ENCODE measurements at places on chromosomes 12 and 14.

DNA sequence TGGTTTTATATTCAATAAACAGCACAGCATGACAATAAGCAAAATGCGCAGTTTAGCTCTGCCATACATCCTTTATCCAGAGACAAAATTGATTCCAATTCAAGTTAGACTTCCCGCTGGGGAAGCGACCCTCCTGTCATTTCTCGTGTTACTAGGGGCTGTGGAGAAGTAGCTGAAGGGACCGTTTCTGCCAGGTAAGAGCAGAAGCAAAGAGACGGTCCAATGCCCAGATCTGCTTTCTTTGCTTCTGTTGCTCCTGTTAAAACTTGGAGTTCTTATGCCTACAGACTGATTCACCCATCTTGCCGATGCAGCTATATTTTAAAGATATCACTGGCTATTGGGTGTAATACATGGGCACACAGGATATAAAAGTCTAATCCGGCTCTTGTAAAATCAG, 156.8 kb upstream of the AVPR1A start:
- DNase-seq: no peak

DNA sequence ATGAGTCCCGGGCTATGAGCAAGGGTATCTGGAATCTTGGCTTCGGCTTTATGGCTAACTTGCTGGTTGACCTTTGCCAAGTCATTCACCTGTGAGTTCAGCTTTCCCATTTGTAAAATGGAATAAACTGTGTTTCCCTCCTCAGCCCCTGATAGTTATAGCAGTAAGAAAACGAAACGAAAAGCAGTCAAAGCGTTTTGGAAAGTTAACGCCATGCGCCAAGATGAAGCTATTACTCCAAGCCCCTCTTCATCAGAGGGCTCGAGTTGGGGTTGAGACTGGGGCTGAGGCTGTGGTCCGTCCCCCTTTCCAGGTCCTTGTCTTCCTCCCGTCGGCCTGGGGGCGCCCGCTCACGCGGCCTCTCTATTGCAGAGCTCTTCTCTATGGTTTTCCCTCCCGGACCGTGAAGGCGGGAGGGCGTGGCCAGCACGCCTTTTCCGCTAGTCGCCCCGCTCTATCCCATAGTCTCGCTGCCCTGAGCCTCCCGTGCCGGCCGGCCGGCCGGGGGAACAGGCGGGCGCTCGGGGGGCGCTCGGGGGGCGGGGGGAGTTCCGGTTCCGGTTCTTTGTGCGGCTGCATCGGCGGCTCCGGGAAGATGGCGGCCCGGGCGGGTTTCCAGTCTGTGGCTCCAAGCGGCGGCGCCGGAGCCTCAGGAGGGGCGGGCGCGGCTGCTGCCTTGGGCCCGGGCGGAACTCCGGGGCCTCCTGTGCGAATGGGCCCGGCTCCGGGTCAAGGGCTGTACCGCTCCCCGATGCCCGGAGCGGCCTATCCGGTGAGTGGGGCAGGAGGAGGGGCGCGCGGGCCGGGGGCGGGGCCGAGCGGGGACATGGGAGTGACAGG, at the start of gene SMARCD1:
Gene SMARCD1, plus strand, starts transcription at position 568 of the 840 bp plus-strand sequence. Its CDS starts 28 bp downstream, at position 596.
- DNase-seq: peak; percentile 63

- no peak for DNase-seq
Measured at GRCh38 chr12:49030119-49030518, 11.5 kb upstream of the PRKAG1 start.

DNA sequence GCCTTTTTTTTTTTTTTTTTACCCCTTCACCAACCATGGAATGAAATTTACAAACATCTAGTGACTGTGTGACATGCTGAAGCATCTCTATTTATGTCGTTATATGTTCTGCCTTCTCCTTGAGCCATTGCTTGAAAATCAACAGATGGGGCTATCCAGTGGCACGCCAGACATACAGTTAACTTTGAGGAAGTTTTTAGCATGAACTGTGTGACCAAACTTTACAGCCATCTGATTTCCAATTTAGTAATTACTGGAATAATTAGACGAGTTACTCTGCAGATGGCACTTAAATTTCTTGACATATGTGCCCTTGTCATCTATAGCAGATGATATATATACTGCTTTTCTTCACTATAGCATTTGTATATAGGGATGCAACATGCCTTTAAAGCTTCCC, 192.1 kb downstream of the SNAPC1 start:
- no peak for DNase-seq

GRCh38 chr14:76811561-76811960, 1.1 kb downstream of the ANGEL1 start:
- no peak for DNase-seq

DNA sequence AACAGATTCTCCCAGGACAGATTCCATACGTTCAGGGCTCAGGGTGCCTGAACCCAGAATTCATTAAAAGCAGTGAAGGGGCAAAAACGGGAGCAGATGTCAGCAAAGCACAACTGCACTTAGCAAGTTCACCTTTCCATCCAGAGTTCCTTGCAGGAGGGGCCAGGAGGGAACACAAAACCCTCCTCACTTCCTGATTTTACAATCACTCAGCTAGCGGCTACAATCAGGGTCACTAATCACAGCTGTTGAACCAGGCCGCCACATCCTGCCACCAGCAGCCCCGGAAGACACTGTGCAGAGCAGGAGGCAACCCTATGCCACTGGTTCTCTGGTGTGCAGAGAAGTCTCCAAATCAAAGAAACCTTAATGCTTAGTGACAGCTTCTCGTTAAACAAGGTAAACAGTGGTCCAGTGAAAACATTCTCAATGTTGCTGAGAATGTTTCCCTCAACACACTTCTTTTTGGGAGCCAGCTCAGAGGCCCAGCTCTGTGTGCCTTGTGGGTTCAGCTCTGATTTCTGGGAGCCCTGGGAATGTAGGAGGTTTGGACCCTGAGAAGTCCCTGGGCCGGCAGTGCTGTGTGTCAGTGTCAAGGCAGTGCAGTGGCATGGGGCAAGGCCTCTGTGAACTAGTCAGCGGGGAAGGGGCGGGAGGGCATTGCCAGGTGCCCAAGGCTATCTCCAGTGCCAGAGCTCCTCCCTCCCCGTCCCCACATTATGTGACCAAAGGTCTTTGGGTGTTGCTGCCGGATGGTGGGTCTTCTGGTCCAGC, 54.5 kb downstream of the VCPKMT start:
- no peak for DNase-seq

GRCh38 chr12:6364044-6364374, 11.4 kb downstream of the SCNN1A start:
- no peak for DNase-seq

GRCh38 chr12:91817517-91817916, 328.1 kb downstream of the BTG1 start:
- DNase-seq: no peak

- no peak for DNase-seq
Measured at GRCh38 chr14:55715889-55716288, 135.9 kb downstream of the KTN1 start.

DNA sequence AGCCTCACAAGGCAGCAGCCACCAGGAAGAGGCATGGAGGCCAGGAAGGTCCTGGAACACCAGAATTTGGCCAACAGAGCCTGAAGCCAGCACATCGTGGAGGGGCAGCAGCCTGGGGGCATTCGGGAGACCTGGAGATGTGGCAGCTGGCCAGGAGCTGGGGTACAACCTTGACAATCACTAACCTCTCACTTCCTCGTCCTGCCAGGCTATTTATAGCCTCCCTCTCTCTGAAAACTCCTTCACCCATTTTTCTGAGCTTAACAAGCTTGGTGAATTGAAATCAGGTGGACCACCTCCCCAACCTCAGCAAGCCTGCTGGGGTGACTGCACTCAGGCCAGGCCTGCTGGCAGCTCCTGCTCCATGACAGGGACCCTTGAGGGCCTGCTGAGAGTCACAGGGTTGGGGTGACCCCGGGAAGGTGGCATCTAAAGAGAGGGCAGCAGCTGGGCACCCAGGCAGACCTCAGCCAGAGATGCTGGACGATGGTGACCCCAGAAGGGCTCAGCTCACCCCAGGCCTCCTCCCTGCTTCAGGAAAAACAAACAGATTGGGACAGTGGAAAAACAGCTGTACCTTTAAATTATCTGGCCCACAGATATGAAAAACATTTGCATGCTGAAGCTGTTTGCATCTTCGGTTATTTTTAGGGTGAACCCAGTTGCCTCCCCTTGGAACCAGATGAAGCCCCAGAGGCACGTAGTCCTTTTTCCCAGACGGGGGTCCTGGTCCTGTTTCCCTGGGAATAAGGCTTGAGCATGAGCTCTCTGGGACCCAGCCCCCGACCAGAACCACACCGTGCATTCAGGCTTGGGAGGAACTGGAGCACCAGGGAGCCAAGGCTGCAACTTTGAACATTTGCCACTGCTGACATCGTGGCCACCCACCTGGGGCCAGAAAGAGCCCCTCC, 67.0 kb downstream of the PITPNM2 start:
- no peak for DNase-seq

DNA sequence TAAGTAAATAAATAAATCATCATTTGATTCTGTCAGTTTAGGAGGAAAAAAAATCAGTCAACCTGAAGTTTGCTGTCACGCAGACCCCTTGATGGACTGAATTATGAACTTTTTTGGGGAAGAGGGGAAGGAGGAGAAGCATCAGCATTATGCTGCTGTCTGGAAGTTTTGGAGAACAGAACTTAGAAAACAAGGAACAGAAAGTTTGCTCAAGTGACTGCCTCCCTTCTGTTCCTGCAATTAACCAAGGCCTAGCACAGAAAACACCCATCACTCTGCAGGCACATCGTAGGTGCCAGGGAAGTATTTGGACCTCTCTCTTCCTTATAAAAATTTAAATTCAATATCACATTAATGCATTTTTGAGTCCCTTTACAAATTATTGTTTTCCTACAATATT, 283.8 kb downstream of the VRK1 start:
- no peak for DNase-seq

GRCh38 chr12:54360717-54361456, 3.4 kb downstream of the GPR84 start:
- DNase-seq: no peak

DNA sequence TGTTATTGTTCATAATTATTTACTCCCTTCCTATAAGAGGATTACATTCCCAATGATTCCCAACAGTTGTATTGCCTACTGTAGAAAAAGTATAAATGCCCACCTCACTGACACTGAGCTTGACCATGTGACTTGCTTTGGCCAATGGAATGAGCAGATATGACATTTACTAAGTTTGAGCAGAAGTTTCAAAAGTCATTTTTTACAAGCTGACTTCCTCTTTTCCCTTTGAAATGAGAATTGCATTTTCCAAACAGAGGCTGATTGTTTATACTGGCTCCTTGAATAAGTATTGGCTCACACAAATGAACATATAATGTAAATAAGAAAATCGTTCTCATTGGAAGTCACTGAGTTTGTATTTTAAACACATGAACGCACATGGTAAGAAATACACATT, 116.4 kb upstream of the LRFN5 start:
- DNase-seq: no peak

- DNase-seq: no peak
Measured at GRCh38 chr12:128266541-128267130, 334 bp upstream of the TMEM132C start.

- DNase-seq: no peak
Measured at GRCh38 chr14:35044939-35045797, 904 bp upstream of the FAM177A1 start.

GRCh38 chr14:38737686-38738407, 365.2 kb downstream of the SEC23A start:
- DNase-seq: no peak

DNA sequence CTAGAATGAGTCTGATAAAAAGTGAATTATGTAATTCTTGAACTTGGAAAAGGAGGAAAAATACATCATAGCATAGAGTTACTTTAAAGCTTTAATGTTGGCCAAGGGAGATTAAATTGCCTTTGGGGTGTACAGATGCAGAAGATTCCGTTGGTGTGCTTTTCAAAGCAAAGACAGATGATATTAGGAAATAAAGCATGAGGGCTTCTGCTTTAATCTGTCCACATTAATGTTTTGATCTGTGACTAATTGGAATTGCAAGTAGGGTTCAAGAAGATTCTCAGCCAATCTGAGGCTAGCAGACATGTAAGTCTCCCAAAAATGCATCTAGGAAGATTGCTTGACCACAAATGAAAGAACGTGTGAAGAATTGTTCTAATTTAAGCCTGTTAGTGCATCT, 35.2 kb downstream of the LGR5 start:
- no peak for DNase-seq

DNA sequence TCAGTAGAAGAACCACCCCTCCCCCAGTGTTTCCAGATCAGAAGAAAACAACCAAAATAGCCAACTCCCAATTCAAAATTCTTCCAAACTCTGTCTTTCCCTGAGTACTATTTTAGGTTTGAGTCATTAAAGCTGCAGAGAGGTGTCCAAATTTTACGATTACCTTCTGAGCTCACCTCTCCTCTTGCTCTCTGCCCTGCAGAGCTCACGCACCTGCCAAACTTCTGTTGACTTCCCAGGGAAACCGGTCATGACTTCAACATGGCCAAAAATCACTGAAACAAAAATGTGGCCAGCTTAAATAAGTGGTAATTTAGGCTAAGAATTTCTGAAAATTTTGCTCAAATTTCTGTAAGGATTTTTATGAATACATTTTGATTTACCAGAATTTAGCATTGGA, 70.9 kb upstream of the OTX2 start:
- DNase-seq: no peak

GRCh38 chr14:56295743-56296142, 177.5 kb downstream of the PELI2 start:
- no peak for DNase-seq

DNA sequence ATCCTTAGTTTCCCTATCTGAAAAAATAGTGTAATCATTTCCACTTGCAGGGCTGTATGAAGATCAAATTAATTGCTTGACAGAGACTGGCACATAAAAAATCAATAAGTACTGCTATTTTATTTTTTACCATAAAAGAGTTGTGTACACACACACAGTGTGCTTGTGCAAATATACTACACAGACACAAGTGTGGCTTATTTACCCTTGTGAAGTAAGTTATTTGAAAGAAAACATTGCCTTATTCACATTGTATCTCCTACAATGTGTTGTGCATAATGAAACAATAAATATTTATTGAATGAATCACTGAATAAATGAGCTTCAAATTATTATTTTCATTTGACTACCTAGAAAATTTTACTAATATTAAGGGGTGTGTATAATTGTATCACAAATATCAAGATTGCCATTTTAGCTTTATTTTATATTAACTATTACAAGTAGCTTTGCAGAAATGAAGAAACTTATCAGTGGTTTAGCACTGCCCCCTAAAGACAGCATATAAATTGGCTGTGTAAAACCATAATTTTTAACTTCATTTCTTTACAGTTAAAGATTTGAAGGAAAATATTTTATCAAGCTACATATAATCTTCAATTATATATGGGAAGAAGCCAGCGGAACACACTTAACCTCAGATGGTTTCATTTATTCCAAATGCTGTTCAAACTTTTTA, 11.3 kb downstream of the GARIN6 start:
- no peak for DNase-seq

- no peak for DNase-seq
Measured at GRCh38 chr14:34502545-34503225, 36.8 kb downstream of the EAPP start.

- DNase-seq: no peak
Measured at GRCh38 chr12:69671597-69671996, 27.5 kb downstream of the BEST3 start.

Measured in activated CD8-positive, alpha-beta memory T cell treated with anti-CD3 and anti-CD28 coated beads for 4 hours (primary cell).